ENCODE measurements at places on chromosomes 3 and 15. TPM values are rescaled to one million over a fixed set of nuclear protein-coding genes. Genes with fewer than 3 reads are reported as not detected.

GRCh38 chr3:142976621-142977398 lies 13.3 kb upstream of the PAQR9 start:
- DNase-seq, result no peak

- no peak for DNase-seq
Measured at GRCh38 chr15:65801229-65801805, 9.2 kb upstream of the DENND4A start.

DNA sequence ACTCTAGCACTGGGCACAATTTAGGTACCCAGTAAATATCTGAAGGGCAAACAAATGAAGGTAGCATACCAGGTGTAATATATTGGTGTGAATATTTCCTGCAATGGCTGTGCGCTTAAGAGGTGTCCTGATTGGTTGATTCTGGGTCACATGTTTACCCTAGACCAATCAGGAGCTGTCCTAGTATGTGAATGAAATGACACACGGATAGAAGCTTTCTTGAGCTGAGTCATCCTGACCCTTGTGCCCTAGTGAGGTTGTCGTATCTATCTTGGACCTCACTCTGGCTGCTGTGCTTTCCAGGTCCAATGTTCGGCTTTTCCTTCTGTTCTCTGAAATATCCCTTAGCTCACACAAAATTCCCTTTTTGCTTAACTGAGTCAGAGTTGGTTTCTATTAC lies 58.1 kb upstream of the FOXP1 start:
- no peak for DNase-seq

- no peak for DNase-seq
Measured at GRCh38 chr3:106530367-106530766, 661.6 kb upstream of the CBLB start.

CPEB1 gene
- 0.97 TPM for total RNA-seq

CCDC39 gene
- total RNA-seq, result not detected

CX3CR1 gene
- 0.97 TPM for total RNA-seq

PRR20G gene
- total RNA-seq, result not detected

SCAANT1 gene
- total RNA-seq, result not detected

REC114 gene
- total RNA-seq, result not detected

SLC2A2 gene
- not detected for total RNA-seq
